ENCODE measurements at places on chromosomes 16 and 17.

DNA sequence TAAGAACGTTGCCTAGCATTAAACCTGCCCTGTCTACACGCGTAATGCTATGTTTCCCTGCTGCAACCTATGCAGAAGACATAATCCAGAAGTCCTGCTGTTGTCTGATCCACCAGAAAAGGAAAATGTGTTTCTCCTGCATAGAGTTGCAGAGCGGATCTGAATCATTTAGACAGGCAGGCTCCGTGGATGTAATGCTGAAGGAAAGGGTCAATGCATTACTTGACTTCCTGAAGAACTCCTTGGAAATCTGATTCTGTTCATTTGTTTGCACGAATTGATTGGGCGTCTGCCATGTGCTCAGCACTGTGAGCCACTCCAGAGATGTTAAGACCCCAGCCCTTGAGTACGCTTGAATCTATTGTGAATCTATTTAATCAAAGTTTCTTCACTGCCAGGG is 83.4 kb downstream of the FOXL1 start:
- no peak for DNase-seq

DNA sequence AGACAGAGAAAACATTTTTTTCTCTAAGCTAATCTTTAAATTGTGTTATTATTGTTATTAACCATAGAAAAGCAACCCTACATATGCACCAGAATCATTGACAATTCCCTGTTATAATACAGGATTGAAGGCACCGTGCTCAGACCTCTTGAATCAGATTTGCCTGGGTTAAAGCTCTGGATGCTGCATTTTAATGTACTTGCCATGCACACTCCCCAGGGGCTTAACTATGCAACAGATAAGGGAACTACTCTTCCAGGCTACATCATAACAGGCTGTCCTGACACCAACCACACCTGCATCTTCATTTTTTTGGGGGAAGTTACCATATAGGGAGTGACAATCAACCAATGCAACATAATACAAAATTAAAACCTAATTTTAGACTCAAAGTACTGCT is 1187.6 kb upstream of the CDH8 start:
- no peak for DNase-seq

DNA sequence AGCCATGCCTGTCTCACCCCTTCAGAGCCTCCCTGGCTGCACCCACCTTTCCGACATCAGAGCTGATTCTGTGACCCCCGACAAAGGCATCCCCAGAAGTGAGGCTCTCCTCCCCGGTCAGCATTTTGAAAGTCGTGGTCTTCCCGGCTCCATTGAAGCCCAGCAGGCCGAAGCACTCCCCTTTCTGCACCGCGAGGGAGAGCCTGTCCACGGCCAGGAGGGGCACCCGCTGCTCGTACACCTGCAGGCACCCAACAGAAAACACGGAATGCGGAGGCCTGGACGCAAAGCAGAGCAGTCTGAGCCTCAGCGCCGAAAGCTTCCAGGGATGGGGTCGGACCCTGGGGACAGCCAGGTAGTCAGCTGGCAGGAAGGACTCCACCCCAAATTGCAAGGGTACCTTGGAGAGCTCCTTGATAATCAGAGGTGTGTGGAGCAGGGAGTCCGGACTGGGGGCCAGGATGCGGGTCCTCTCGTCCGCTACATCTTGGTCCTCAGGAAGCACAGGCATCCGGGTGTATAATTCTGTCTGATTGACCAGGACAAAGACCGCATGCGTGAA is 13.1 kb upstream of the RNPS1 start:
- DNase-seq = no peak

DNA sequence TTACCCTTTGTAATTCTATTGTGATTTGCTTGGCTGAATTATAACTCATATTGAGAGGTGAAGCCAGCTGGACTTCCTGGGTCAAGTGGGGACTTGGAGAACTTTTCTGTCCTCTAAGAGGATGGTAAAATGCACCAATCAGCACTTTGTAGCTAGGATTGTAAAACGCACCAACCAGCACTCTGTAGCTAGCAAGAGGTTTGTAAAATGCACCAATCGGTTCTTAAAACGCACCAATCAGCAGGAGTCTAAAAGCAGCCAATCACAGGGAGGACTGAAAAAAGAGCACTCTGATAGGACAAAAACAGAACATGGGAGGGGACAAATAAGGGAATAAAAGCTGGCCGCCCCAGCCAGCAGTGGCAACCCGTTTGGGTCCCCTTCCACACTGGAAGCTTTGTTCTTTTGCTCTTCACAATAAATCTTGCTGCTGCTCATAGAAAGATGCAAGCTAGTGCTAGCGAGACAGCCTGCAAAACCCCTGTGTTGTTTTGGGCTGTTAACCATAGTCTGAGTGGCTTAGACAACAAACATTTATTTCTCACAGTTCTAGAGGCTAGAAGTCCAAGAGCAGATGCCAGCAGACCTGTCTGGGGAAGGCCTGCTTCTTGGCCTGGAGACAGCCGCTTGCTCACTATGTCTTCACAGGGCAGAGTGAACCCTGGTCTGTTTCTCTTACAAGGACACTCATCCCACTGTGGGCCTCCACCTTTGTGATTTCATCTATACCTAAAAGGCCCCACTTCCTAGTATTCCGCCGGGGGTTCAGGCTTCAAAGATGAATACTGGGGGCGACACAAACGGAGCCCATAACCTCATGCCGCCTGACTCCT is 39.0 kb upstream of the CRISPLD2 start:
- DNase-seq = no peak

- DNase-seq = no peak
Measured at GRCh38 chr16:2830355-2830695, 222 bp downstream of the ZG16B start.

- DNase-seq = no peak
Measured at GRCh38 chr16:64380751-64381150, 741.1 kb downstream of the CDH11 start.

DNA sequence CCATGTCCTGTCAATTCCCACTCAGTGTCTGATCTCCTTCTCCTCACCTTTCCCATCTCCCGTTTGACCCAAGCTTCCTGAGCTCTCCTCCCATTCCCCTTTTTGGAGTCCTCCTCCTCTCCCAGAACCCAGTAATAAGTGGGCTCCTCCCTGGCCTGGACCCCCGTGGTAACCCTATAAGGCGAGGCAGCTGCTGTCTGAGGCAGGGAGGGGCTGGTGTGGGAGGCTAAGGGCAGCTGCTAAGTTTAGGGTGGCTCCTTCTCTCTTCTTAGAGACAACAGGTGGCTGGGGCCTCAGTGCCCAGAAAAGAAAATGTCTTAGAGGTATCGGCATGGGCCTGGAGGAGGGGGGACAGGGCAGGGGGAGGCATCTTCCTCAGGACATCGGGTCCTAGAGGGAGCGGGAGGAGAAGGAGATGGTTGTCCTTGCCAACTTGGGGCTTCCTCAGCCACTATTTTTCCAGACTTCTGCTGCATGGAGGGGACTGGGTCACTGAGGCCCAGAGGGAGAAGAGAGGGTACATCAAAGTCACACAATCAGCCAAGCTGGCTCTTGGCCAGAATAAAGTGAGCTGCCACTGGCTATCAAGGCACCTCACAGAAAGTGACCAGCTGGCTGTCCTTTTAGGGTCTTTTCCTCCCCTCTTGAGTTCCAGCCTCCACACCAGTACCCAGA is 1.9 kb upstream of the TBC1D10B start:
- no peak for DNase-seq

GRCh38 chr16:65895906-65896305 is 470.6 kb upstream of the CDH5 start:
- no peak for DNase-seq

- DNase-seq = no peak
Measured at GRCh38 chr16:71428883-71429282, 13.0 kb downstream of the TLE7 start.

DNA sequence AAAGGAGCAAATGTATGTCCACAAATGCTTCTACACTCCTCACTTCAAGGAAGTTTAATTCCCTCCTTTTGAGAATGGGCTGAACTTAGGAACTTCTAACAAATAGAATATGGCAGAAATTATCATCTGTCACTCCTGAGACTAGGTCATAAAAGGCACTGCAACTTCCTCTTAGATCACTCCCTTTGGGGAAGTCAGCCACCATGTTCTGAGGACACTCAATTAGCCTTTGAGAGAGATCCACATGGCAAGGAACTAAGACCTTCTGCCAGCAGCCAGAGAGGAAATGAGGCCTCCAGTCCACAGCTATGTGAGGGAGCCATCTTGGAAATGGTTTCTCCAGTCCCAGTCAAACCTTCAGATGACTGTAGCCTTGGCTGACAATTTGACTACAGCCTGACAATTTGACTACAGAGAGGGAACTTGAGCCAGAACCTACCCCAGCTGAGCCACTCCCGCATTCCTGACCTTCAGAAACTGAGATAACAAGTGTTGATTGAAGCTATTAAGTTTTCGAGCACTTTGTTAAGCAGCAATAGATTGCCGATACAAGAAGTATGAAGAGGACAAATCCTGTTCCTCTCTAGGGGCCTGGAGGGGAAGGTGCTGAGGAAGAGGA is 113.4 kb upstream of the SEC14L1 start:
- no peak for DNase-seq

- no peak for DNase-seq
Measured at GRCh38 chr17:46002311-46002972, 3.4 kb downstream of the STH start.

- no peak for DNase-seq
Measured at GRCh38 chr17:29706045-29706431, 83.3 kb upstream of the CORO6 start.

GRCh38 chr16:20383106-20384029 is 21.2 kb downstream of the PDILT start:
- DNase-seq = no peak

Measured in esophagus squamous epithelium (tissue), 5 donors.